ENCODE measurements at places on chromosomes 3 and 15.

DNA sequence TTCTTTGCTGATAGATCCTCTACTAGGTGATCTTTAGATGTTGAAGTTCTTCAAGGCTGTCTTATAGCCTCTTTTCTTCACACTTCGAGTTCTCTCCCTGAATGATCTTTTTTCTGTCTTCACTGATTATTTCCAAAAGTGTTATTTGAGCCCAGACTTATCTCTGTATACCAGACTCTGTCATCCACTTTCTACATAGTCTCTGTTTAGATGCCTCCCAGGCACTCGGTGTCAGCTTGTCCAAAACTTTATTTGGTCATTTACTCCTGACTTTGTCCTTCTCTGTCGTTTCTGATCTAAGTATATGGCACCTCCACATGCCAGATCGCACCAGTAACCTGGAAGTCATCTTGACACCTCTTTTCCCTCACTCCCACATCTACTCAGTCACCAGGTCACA, 27.6 kb downstream of the KLHL18 start:
- no peak for DNase-seq

DNA sequence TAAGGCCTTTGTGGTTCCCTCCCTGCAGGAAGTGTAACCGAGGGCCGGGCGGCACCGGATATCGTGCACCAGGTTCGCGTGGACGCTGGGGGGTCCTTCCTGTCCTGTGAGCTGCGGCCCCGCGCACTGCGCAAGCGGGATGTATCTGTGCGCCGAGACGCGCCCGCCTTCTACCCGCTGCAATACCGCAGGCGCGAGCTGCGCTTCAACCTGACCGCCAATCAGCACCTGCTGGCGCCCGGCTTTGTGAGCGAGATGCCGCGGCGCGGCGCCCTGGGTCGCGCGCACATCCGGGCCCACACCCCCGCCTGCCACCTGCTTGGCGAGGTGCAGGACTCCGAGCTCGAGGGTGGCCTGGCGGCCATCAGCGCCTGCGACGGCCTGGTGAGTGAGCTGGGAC, 35.9 kb downstream of the SAXO2 start:
- DNase-seq, result peak; percentile 30

- DNase-seq, result no peak
Observed at GRCh38 chr15:42348083-42348482, 11.2 kb upstream of the CAPN3 start.

- no peak for DNase-seq
Observed at GRCh38 chr15:54131410-54131809, 153.2 kb downstream of the UNC13C start.

DNA sequence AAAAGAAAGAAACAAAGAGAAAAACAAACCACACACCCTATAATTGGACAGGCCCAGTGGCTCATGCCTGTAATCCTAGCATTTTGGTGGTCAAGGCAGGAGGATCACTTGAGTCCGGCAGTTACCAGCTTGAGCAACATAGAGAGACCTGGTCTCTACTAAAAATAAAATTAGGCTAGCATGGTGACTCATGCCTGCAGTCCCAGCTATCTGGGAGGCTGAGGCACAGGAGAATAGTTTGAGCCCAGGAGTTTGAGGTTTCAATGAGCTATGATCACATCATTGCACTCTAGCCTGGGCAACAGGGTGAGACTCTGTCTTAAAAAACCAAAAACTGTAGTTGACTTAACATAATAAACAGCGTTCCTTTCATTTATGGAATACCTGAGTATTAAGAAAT, 72.3 kb upstream of the ST3GAL6 start:
- no peak for DNase-seq

GRCh38 chr3:8663177-8664061, 18.8 kb upstream of the SSUH2 start:
- no peak for DNase-seq

DNA sequence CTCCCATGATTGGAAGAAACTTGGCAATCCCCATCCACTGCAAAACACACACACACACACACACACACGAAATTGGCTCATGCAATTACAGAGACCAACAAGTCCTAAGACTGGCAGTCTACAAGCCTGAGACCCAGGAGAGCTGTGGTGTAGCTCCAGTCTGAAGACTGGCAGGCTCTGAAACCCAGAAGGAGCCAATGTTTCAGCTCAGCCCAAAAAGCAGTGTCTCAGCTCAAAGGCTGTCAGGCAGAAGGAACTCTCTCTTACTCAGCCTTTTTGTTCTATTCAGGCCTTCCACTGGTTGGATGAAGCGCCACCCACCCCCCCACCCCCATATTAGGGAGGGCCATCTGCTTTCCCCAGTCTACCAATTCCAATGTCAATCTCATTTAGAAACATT, 32.1 kb downstream of the MESD start:
- DNase-seq, result no peak

DNA sequence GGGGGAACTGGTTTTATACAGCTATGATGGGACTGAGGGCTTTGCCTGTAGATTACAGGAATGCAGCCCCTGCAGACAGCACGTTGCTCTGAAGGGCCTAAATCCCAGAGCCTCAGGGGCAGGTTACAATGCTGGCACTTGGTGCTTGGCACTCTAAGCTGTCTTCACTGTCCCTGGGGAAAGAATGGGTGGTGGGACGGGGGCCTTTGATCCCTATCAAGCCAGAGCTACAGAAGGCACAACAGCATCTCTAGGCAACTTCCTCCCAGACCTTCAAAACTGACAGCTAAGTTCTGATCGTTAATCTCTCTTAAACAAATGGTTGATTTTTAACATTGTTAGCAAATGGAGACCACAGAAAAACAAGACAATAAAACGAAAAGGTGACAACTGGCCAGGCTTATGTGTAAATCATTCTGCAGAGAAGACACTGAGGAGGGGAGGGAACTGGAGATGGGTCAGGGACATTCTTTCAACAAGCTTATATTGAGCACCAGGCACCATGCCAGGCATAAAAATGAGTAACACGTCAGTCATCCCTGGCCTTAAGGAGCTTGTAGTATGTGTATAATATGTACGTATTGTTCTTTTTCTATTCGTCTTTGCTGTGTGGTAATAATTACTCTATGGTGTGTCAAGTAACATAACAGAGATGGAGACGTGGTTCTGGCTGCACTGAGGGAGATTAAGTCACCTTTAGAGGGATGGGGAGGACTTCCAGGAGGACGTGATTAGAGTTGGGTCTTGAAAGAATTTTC, 49.1 kb downstream of the CA12 start:
- DNase-seq, result no peak

GRCh38 chr3:66839508-66839907, 158.6 kb upstream of the KBTBD8 start:
- no peak for DNase-seq

- DNase-seq, result no peak
Observed at GRCh38 chr3:137171834-137172603, 214.2 kb downstream of the IL20RB start.

GRCh38 chr3:81255463-81255862, 506.0 kb downstream of the GBE1 start:
- no peak for DNase-seq

GRCh38 chr3:154758109-154758868, 321.8 kb upstream of the MME start:
- DNase-seq, result no peak

- no peak for DNase-seq
Observed at GRCh38 chr3:151044706-151045105, 40.8 kb upstream of the MED12L start.

DNA sequence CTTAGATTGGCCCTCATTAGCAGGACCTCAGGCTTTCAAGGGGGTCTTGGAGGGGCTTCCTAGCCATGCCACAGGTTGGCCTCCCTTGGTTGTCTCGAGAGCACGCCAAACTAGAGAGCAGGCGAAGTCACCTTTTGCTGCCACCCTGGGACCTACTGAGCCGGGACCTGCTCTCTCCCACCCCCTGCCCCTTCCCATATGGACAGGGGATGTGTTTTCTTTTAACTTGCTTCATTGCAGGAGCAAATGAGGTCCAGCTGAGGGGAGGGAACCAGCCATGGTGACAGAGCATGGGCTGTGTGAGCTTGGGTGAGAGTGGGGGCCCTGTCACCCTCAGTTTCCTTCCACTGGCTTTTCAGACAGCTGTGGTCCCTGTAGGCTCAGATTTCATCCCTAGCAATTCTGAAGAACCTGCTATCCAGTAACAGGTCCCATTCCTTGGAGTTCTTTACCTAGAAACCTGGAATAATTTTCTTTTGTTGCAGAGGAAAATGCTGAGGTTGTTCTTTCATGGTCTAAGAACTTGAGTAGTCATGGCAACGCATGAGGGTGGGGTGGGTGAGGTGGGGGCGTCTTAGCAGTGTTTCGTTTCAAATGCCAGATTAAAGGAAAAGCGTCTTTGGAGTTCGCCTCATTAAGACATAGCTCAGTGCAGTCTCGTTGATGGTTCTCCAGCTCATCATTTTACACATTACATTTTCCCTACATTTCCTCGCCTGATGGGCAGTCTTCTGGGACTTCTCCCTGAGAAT, 20.1 kb upstream of the MAGEF1 start:
- DNase-seq, result no peak

DNA sequence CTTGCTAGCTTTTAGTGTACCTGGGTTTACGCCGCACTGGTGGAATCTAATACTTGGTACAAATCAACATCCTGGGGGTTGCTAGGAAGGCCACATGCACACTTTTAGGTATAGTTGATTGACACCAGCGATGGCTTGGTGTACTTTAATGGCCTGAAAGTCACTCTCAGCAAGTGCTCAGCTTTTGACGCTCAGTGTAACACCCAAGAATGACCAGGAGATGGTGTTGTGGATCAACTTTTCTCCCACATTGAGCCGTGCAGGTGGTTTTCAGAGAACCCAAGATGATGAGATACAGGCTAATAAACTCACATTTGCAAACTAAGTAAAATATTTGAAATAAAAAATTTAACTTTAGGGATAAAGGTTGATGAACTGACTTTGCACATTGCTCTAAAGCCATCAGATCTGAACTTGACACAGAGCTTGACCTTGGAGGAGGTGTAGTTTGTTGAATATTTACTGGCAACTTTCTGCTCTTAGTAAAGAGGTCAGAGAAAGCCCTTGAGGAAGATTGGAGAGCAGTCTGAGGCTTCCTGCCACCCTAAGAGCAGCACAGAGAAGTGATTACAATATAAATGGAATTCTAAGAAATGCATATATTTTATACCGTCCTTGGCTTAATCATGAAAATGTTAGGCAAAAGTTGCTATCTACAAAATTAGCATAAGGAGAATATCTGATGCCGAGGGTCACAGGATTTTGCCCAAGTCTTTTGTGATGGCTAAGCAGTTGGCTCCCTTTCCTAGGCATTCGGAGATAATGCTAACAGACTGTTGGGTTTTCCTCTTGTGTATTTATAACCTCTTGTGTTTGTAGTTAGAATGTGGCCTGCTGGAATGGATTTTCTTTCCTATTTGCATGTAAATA, 143.4 kb upstream of the RASGRP1 start:
- no peak for DNase-seq

GRCh38 chr3:26623419-26624208, 1.0 kb downstream of the LRRC3B start:
- DNase-seq, result no peak

GRCh38 chr3:72375237-72376076, 472.8 kb downstream of the SHQ1 start:
- no peak for DNase-seq

GRCh38 chr3:136804813-136805212, 14.1 kb upstream of the SLC35G2 start:
- no peak for DNase-seq

- DNase-seq, result no peak
Observed at GRCh38 chr3:127614928-127615589, 13.9 kb upstream of the PODXL2 start.

GRCh38 chr3:31053299-31053698, 158.8 kb upstream of the GADL1 start:
- DNase-seq, result no peak

DNA sequence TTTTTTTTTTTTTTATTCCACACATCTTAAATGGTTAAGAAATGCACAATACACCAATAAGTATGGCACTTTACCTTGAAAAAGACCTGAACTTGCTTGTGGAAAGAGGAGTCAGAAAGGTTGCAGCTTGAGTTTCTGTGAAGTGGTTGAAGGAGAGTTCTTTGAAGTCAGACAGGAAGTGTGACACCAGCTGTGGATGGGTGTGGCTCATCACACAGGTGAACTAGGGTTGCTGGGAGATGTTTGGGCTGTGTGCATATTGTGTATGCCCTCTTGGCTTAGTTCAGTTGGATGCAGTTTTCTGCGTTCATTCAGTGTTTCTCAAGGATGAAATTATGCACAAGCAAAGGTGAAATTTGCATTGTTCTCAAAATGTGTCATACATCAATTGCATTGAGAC, 6.3 kb downstream of the AEN start:
- no peak for DNase-seq

DNA sequence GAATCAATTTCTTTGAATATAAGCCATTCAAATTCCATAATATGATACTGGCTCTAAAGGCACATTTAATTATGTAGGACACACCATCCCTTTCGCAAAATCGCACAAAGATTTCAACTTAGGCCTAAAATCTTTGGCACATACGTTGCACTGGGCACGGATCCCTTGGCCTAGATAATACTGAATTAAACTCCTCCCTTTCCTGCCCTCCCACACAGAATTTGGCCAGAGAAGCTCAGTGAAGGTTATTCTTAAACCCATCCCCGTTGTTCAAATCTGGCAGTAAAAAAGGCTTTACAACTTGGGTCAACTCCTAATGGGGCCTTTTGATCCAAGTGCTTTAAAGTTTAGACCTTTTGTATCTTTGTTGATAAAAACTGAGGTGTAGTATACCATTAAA, 247.2 kb downstream of the PTPRG start:
- no peak for DNase-seq

GRCh38 chr3:61343543-61343942, 92.3 kb upstream of the FHIT start:
- DNase-seq, result no peak

DNA sequence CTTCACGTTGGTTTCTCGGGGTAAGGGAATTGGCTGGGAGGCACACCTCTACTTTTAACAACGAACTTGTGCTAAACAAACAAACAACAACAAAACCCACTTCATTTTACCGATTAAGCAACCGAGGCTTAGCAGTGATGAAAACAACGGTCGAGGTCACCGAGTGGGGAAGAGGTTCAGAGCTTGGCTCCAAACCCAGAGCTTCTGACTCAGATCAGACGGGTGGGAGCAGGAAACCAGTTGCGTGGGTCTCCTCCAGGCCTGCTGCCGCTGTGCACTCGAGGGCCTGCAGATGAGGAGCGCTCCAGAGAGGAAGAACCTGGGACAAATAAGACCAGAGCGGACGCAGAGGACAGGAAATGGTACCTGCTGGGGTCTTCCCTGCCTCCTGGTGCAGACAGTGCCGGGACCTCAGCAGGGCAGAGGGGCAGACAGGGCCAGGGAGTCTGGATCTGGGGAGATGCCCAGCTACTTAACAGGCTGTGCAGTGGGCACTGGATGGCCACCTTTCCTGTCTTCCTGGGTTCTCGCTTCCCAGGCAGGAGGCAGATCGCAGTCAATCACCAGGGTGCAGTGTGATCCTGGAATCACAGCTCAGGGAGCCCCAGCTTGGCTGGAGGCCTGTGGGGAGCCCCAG, 99.0 kb upstream of the MEF2A start:
- no peak for DNase-seq

DNA sequence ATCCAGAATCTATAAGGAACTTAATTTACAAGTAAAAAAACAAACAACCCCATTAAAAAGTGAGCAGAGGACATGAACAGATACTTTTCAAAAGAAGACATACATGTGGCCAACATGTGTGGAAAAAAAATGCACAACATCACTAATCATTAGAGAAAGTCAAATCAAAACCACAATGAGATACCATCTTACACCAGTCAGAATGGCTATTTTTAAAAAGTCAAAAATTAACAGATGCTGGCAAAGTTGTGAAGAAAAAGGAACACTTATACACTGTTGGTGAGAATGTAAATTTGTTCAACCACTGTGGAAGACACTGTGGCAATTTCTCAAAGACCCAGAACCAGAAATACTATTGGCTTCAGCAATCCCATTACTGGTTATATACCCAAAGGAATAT, 830.0 kb upstream of the ALCAM start:
- DNase-seq, result no peak

- DNase-seq, result no peak
Observed at GRCh38 chr3:147651107-147651778, 242.1 kb downstream of the ZIC1 start.
